Islet precursor cell (in vitro differentiated cells): ENCODE measurements at places on chromosomes 3 and 15.

GRCh38 chr3:128236657-128237056, 83.4 kb downstream of the EEFSEC start:
- DNase-seq, result no peak

- DNase-seq, result no peak
These were observed 200.9 kb downstream of the ATP8B4 start for GRCh38 chr15:49918121-49918520.

DNA sequence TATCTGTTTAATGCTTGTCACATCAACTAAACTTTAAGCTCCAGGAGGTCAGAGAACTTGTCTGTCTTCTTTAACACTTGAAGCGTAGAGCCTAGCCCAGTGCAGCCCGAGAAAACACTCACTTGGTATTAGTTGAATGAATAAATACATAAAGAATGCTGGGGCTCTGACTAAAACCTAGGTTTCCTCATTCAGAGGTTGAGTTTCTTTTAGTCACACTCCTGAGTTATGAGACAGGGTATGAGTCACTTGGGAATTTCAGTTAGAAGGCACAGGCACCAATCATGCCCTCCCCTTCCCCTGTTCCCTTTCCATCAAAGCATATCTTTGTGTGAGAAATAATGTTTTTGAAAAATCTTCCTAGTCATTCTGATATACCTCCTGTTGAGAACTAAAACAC, 589.8 kb upstream of the DPPA4 start:
- peak; percentile 79 for DNase-seq

DNA sequence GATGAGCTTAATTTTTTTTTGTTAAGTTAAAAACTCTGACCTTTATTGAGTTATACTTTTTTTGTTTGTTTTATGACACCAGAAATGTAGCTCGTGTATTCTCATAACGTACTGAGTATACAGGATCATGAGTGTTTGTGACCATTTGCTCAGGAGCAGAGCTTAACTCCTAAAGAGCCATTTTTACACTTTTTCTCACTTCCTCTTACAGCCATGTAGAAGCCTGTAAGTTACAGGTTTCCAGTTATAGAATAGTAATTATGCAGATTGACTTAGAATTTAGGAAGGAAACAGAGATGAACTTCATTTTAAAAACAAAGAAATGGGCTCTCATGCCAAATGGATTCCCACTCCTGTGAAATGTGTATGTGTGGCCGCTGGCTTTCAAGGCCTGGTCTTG, 151.7 kb downstream of the MCTP2 start:
- DNase-seq, result no peak

GRCh38 chr15:97661796-97662195, 298.7 kb upstream of the ARRDC4 start:
- DNase-seq, result no peak

- DNase-seq, result no peak
These were observed 23.0 kb downstream of the TLNRD1 start for GRCh38 chr15:81023483-81024264.

GRCh38 chr3:15284121-15284889, 48.1 kb downstream of the SH3BP5 start:
- DNase-seq, result no peak

GRCh38 chr15:77753939-77754338, 121.2 kb upstream of the LINGO1 start:
- no peak for DNase-seq
